ENCODE measurements at places on chromosomes 7 and 10.

GRCh38 chr7:105309235-105310169, 79.2 kb downstream of the SRPK2 start:
- DNase-seq = no peak

DNA sequence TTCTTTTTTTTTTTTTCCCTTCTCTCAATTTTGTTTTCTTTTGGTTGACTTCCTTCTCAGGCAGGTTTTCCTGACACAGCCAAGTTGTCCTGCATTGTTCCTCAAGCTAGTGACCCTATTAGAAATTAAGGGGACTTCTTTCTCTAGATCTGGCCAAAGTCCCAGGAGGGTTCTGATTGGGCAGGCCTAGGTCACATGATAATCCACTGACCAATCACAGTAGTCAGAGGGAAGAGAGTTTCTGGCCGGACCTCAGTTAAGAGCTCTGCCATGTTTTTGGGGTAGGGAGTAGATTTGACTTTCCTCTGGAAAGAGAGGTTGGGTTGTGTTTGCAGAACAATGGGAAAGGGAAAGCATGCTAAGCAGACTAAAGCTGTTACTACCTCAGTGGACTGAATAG, 16.2 kb downstream of the VWA2 start:
- no peak for DNase-seq

- no peak for DNase-seq
These were observed 232.6 kb upstream of the AUTS2 start for GRCh38 chr7:69365651-69366192.

GRCh38 chr7:5423306-5423975, at the start of gene TNRC18:
TNRC18 (minus strand) TSS chr7:5423834; CDS start chr7:5421246, 2,588 bp downstream.
- DNase-seq = no peak

GRCh38 chr10:71571460-71572175, 148.0 kb downstream of the C10orf105 start:
- DNase-seq = no peak

- no peak for DNase-seq
These were observed 23.7 kb downstream of the PRKAR2B start for GRCh38 chr7:107068156-107068555.

- DNase-seq = no peak
These were observed 1.8 kb downstream of the INPP5A start for GRCh38 chr10:132539431-132539839.

- DNase-seq = no peak
These were observed 55.7 kb downstream of the LRRTM3 start for GRCh38 chr10:66981361-66982052.

DNA sequence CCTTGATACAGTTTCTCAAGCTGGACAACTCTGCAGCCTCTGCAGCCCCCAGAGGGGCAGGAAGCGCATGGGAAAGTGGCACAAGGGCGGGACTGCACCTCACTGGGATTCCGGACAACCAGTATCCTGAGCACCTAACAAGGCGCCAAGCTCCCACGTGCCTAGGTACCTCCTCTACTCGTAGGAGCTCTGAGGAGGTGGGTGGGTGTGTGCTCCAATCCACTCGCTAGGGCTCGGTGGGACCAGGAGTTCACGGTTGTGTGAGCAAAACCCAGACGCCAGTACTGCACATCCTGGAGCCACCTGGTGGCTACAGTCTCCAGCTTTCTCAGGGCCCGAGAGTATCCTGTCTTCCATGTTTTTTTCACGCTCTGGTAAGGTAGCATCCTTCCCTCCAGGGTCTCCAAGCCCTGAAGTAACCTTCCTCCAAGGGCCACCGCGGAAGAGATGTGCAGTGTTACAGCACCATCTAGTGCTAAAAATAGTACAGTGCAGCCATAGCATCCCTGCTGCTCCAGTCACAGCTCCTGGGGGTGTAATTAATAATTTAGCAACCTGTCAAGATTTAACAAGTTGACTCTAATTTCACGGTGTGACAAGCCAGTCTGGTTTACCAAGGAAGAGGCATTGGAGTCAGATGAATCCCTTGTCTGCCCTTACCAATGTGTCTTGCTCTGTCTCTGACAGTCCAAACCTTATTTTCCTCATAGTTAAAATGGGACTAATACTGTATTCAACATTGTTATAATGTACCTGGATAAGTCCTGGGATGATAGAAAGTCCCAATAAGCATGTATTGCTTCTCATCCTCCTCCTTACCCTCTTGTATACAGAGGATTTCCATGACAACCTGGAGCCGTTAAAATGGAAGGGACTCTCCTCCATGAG, 70.4 kb downstream of the HERPUD2 start:
- peak; percentile 56 for DNase-seq

- no peak for DNase-seq
These were observed 1.5 kb upstream of the GRM8 start for GRCh38 chr7:127254163-127254684.

GRCh38 chr10:48976196-48976595, 36.6 kb upstream of the LRRC18 start:
- DNase-seq = no peak

DNA sequence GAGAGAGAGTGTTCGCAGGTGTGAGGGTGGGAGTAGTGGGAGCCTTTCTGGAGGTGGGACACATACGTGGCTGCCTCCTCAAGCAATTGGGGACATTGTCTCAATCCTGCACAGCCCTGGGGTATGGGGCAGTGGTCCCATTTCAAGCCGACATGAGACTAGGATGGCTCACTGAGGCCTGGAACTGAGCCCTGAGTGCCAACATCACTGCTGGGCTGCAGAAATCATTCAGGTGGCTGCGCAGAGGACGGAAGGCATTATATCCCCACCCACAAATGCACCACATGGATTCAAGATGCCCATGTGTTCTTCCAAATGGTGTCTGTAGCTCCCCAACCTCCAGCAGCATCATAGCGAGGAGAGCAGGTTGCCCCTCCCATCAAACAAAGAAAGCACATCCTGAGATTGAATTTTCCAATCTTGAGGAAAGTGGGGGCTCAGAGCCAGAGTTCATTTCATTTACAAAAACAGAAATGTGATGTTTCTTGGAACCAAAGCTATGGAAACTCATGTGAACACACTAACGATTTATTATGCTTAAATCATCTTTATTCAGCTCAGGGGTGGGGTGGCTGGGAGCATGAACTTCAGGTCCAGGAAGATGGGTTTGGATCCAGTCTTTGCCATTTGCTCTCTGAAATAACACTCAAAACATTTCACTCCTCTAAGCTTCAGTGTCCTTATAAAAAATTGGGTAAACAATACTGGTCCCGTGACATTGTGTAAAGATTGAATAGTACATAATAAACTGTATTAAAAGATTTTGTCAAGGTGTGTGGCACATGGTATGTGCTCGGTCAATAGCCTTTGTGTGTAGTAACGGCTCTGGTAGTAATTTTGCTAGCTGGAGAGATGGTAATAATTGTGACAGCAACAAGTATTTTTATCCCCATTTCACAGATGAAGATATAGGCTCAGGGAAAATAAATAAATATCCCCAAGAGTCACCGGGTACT, 4.6 kb downstream of the SFTPA2 start:
- no peak for DNase-seq

DNA sequence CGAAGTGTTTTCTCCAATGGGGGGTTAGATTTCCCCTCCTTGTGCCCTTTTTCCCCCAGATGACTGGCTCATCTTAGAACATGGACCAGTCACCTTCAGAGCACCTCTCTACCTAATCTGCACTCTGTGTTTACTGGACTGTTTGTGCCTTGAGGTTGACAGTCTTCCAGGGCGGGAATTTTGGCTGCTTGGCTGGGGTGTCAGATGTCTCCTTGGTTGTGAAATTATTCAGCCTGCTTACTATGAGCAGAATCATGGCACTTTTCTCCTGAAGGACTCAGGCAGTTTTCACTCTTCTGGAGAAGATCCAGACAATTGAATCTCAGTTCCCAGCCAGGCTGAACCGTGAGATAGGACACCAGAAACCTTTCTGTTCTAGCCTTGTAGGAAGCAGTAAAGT, 60.3 kb upstream of the NFKB2 start:
- no peak for DNase-seq

- DNase-seq = no peak
These were observed 16.4 kb downstream of the UCN3 start for GRCh38 chr10:5381187-5381586.

GRCh38 chr10:96921655-96922054, 89.6 kb downstream of the LCOR start:
- no peak for DNase-seq

DNA sequence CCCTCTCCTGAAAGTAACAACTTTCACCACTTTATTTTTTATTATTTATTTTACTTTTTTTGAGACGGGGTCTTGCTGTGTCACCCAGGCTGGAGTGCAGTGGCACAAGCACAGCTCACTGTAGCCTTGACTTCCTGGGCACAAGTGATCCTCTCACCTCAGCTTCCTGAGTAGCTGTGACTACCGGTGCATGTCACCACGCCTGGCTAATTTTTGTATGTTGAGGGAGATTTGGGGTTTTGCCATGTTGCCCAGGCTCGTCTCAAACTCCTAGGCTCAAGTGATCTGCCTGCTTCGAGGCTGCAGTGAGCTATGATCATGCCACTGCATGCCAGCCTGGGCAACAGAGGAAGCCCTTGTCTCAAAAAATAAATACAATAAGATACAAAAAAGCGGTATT, 14.9 kb upstream of the SLIT1 start:
- DNase-seq = no peak

DNA sequence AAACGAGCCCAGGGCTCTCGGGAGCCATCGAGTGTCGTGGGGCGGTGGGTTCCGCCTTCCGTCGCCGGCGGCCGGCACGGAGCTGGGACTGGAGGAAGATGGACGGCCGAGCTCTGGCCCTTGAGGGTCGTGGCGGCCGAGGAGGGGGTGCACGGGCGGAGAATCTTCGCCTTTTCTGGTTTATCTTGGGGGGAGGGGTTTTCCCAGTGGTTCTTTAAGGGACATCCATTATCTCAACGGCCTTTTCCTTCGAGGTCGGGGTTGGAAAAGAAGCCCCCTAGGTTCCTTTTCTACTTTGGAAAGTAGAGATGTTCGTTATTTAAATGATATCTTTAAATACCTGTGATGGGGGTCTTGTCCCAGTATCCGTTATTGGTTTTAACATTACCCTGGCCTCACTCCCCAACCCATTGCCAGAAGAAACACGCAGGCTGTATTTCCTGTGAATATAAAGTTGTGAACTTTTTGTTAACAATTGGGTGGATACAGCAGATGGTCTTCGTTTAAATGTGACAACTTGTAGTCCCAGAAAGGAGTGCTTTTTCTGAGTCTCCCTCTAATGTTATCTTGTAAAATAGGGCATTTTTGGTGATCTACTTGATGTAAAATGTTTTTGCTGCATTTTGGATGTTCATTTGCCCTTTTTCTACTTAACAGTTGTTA, 765 bp downstream of the CCAR1 start:
- no peak for DNase-seq

GRCh38 chr7:66355756-66356155, 150.6 kb downstream of the TPST1 start:
- no peak for DNase-seq

- DNase-seq = no peak
These were observed 41.1 kb upstream of the FAM133B start for GRCh38 chr7:92631067-92631849.

DNA sequence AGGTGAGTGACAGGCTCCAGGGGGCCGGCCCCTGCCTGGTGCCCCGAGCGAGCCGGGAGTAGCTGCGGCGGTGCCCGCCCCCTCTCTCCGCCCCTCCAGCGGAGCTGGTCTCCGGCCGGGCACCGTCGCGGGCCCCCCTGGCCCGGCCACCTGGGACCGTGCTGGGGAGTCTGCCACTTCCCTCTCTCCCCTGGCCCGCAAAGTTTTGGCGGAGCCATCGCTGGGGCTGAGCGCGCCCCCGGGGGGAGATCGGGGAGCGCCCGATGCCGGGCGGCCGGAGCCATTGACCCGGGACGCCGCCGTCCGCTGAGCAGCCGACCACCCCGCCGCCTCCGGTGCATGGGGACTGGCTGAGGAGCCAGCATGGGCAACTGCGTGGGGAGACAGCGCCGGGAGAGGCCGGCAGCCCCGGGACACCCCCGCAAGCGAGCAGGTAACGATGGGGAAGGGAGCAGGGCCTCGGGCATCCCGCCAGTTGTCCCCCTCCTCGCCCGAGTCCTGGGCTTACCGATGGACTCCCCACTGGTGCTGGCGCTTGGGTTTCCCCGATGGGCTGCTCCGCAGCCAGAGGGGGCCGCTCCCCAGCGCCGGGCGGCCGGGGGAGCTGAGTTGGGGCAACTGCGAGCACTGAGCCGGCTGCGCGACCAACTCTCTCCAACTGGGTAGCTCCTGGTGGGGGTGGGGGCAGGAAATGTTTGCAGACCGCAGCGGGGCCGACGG, at the start of gene UBTD1:
Gene UBTD1, plus strand, starts transcription at position 84 of the 720 bp plus-strand sequence. Its CDS starts 280 bp downstream, at position 364.
- DNase-seq = no peak

DNA sequence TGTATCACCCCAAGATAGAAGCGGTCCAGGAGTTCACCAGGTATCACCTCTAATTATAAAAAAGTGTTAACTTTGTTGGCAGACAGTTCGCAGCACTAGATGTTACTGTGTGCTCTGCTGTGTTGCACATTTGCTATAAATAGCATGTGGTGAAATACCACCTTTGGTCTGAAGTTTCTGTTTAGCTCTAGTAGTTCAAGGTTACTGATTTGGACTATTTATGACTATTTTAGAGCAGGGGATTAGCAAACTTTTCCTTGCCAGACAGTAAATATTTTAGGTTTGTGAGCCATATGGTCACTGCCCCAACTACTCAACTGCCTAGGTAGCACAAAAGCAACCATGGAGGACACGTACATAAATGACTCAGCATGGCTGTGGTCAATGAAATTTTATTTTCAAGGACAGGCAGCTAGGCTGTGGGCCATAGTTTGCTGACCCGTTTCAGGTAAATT, 16.5 kb downstream of the DENND10 start:
- no peak for DNase-seq

DNA sequence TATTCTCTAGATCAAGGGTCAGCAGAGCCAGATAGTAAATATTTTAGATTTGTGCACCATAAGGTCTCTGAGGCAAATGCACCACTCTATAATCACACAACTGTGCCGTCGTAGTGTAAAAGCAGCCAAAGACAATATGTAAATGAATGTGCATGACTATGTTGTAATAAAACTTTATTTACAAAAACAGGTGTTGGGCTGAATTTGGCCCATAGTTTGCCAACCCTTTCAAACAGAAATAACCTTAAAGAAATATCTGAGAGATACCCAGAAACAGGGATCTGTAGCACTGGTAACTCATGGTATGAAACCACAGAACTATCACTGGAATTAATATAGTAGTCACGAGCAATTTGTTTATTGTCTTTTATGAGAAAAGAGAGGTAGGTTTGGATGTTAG, 86.0 kb downstream of the ARID5B start:
- DNase-seq = no peak

GRCh38 chr10:72809006-72809405, 84.5 kb upstream of the OIT3 start:
- no peak for DNase-seq

DNA sequence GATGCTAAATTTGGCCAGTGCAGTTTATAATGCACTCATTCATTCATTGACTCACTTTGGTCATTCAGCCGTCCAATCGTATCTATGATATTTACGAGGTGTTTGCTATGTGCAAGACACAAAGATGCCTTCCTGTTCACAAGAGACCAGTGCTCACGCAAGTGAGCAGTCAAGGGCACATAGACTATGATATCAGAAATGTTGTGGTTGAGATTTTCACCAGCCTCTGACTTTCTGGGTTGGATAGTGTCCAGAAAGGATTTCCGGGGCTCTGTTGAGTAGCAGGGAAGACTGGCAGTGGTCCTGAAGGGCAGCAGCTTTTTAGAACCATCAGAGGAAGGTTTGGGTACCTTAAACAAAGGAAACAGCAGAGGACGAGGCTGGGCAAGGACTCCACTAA, 191.8 kb downstream of the GALNT17 start:
- no peak for DNase-seq

All from LoVo (cell line).